HuH-7 (cell line): ENCODE measurements at places on chromosomes 3 and 15.

- peak; percentile 20 for DNase-seq
These were observed 157.7 kb upstream of the FAM3D start for GRCh38 chr3:58824285-58824684.

GRCh38 chr3:42014458-42014920 lies 52.6 kb upstream of the ULK4 start:
- no peak for DNase-seq

DNA sequence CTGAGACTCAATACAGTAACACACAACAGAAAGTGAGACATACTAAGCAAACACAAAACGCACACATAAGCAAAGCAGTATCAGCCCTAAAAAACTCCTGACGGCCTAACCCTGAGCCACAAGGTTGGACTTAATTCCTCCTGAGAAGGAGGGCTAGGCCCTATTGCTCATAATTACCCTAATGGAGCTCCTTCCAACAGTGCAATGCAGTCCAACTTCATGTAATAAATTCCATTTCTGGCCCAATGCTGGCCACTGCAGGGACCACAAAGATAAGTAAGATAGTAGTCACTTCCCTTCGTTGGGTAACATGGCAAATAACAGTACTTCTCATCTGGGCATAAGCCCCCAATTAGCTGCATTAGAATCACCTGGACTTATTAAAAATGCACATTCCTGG lies 4.2 kb downstream of the VPS39 start:
- DNase-seq = no peak

- no peak for DNase-seq
These were observed 27.4 kb upstream of the SNTN start for GRCh38 chr3:63624941-63625560.

DNA sequence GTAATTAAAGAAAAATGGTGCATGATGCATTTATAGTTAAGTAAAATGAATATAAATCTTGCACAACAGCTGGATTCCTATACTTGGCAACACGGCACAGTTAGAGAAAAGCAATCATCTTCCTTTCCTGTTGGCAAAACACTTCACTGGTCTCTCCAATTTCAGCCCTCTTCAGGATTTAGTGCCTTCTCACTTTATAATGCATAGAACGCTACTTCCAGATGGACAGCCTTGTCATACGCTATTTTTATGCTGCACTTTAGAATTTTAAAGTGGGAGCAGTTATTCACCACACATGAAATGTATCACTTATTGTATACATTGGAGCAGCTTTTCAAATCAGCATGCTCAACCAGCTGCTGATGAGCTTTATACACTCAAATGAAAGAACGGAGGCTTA lies 194.4 kb upstream of the GBE1 start:
- DNase-seq = no peak

DNA sequence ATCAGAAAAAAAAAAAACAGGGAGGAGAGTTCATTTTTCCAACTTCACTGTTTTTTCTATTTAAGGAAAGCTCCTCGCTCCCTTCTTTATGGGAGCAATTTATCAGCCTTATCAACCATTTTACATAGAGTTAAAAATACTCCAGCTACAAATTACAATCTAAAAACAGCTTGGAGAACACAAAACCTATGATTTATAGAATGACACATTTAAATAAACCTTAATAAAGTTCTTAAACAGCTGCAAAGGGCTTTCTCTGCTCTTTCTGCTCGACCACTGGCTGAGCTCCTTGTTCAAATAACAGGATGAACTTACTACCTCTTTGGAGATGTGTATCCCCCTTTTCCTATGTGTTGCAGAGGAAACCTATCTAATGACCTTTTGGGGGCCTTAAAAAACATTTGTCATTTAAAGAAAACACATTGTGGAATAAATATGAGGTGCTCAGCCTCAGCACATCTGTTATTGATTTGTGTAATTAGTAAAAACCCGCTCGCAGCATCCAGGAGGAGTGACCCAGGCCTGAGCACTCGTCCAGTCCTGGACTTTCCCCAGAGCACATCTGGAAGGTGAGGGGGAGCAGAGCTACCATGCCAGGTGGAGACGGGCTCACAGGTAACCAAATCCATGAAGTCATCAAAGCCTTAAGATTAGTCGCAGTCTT lies 231.2 kb downstream of the ATP8B4 start:
- DNase-seq = no peak

DNA sequence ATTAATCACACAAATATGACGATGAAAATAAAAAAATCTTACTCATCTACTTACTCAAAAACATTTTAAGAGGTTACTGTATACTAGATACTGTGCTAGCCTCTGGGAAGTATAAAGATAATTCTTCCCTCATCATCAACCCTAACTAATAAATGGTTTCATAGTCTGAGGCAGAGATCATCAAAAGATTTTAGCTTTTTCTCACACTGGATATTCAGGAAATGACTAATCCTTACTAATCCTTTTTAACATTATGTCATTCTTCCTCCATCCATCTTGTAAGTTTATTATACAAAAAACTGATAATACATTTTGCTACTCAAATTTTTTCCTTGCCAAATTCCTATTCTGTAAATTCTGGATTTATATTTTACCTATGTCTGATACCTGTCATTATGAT lies 29.7 kb downstream of the ACAD11 start:
- DNase-seq = no peak

- no peak for DNase-seq
These were observed 270.0 kb upstream of the PEX5L start for GRCh38 chr3:180306691-180307090.

DNA sequence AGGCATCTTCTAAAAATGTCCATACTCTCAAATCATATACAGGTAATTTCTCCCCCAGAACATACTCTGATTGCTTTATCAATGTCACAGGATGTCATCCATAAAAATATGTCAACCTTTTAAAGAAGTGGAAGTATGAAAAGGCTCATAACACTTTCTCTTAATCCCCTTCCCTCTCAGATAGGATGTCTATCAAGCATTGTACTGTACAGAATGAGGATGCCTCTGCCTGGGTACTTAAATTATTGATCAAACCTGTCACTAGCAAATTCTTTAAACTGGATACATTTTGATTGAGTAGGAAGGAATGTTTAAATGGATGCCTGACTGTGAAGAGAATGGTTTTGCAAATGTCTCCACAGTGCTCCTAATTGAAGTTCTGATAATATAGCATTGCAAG lies 168.7 kb downstream of the EPHA3 start:
- DNase-seq = no peak

GRCh38 chr3:121748680-121749275 lies 763 bp downstream of the GOLGB1 start:
- no peak for DNase-seq

GRCh38 chr3:128524374-128525299 lies 31.6 kb upstream of the GATA2 start:
- no peak for DNase-seq

DNA sequence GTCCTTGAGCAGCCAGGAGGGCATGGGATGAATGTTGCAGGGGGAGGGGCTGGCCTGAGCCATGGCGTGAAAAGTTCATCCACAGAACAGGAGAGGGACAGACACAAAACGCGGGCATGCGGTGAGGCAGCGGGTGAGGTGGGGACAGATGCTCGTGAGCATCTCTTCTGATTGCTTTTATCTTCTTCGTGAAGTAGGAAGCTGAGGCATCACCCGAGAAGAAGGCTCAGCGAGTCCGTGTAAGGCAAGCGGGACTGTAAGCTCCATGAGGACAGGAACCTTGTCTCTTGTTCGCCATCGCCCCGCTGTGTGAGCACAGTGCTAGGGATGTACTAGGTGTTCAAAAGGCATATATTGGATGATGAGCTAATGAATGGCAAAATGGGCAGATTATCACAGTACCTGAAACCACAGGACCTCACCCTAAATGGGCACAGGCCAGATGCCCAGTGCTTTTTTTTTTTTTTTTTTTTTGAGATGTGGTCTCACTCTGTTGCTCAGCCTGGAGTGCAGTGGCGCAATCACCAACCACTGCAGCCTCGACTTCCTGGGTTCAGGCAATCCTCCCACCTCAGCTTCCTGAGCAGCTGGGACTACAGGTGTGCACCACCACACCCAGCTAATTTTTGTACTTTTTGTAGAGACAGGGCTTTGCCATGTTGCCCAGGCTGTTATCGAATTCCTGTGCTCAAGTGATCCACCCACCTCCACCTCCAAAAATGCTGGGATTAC lies 46.8 kb downstream of the CPN2 start:
- DNase-seq = no peak

DNA sequence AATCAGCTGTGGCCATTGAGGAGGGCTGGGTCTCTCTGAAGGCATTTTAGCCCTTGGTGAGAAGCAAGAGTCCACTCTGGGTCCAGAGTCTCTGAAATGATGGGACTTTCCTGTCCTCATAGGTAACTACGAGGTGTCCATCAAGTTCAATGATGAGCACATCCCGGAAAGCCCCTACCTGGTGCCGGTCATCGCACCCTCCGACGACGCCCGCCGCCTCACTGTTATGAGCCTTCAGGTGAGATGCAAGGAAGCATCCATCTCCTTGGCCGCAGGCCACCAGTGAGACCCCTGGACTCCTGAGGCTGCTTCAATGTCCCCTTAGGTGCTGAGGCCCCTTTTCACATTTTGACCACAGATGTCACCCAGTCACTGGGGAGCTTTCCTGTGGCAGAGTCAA lies 54.9 kb downstream of the DNASE1L3 start:
- DNase-seq = no peak

DNA sequence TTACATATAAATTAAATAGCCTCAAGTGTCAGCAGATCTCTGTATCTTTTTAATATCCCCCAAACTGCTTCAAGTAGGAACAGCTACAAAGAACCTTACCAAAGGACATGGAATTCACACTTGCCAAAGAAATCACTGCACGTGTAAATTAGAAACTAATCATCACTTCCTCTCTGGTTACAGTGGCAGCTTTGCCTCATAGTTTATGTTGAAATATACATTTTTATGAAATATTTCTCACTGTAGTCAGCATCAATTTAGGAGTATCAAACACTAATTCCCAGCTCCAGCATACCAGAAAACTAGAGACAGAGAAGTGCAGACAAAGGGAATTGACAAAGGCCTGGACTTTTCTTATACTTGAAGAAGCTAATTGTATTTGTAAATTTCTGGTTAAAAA lies 260.9 kb downstream of the TIGIT start:
- DNase-seq = no peak

DNA sequence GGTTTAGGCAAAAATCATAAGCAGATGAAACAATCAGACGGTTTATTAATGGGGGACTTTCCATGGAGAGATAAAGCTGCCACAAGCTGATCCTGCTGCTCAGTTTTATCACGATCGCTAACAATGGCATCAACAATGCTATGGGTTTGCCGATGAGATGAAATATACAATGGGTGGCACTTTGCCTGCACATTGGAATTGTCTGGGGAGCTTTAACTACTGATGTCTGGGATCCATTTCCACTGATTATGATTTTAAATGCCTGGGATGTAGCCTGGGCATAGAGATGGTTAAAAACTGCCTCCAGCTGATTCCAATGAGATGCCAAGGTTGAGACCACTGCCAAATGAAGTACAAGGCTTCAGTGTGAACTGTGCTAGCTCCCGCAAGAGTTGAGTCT lies 30.8 kb downstream of the CRYGS start:
- no peak for DNase-seq

GRCh38 chr3:43729707-43730414 lies 39.1 kb downstream of the ABHD5 start:
- no peak for DNase-seq

DNA sequence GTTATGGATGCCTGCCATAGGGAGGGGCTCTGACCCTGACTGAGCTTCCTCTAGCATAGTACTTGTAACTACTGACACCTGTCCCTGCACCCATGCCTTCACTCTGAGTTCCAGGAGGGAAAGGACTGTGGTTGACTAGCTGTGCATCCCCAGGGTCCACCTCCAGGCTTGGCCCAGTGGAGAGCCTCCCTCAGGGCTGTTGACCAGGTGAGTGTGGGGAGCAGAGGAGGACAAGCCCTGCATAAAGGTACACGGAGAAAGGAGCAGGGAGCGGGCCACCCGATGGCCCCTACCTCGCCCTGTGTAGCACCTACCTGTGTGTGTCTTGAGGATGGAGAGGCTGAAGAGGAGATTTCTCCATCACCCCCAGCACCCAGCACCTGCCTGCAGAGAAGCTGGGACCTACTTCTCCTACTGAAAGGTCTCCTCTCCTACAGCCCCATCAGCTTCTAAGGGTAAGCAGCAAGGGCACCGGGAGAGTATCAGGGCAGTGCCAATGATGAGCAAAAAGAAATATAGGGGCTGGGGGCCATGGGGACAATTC lies 6.7 kb upstream of the LTF start:
- DNase-seq = no peak

DNA sequence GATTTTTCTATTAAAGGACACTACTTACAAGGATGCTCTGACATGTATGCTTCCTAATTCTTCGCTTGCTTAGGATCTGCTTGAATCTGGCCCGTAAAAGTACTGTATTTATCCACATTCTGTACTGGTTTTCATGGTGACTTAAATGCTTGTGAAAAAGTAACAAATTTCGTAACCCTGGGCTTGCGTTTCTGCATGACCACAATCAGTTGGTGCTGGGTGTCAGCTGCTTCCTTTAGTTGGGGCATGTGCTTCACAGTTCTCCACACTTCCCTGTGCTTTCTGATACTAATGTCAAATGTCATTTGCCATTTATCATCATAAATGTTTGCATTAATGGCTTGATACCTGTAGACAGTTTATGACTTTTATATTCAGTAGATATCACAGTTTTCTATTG lies 218.4 kb upstream of the MLF1 start:
- no peak for DNase-seq
